ENCODE measurements at places on chromosomes 3 and 15.

DNA sequence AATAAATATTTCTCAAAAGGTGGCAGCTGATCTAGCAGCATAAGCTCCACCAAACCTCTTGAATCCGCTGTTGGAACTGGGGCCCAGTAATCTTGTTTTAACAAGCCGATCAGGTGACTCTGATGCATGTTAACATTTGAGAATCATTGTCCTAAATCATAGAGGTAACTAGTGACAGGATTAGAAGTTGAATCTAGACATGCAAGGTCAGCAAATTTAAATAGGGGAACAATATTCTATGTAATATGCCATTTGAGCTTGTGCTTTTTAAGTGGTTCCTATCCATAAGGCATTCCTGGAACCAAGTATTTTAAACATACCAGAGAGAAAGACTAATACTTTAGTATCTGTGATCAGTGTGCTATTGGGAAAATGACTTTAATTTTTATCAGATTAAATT is 412.8 kb downstream of the PYDC2 start:
- no peak for DNase-seq

GRCh38 chr15:77853910-77854309 is 221.2 kb upstream of the LINGO1 start:
- DNase-seq: no peak

- peak; percentile 77 for DNase-seq
These were observed 114.3 kb downstream of the NAALADL2 start for GRCh38 chr3:174973465-174973864.

DNA sequence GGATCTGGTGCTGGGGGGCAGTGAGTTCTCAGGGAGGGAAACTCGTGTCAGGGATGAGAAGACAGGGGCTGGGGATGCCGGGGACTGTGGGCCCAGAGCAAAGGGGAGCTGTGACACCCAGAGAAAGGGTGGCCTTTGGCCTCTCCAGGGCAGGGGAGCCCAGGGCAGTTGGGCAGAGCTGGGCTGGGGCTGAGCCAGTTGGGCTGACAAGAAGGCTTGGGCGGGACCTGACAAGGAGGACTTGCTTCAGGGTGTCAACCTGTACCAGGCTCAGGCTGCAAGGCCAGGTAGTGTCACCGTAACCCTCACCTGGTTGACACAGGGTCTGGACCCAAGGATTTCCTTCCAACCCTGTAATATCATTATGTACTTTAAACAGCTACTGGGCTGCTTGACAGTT is 13.2 kb upstream of the ANPEP start:
- DNase-seq: no peak

DNA sequence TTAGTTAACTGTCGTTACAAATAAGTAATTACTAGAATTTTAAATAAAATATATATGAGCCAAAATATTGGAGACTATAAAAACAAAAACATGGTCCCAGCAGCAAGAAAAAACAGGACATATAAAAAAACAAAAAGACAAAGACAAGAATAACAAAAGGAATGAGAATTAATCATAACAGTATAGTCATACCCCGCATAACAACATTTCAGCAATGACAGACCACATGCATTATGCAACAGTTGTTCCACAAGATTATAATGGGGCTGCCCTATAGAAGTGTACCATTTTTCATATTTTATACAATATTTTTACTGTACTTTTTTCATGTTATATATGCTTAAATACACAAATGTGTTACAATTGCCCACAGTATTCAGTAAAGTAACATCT is 5.6 kb downstream of the HLTF start:
- DNase-seq: peak; percentile 28

- no peak for DNase-seq
These were observed 66.9 kb upstream of the SLC6A1 start for GRCh38 chr3:10925436-10926255.
